Stimulated activated CD4-positive, alpha-beta T cell treated with anti-CD3 and anti-CD28 coated beads, Interleukin-4, amount 100 ng/mL, for 4 hours (primary cell): ENCODE measurements at places on chromosomes 1 and 21.

- no peak for DNase-seq
These were observed 13.1 kb downstream of the ZNF326 start for GRCh38 chr1:90007979-90008404.

- DNase-seq: no peak
These were observed 157.2 kb upstream of the UBE2U start for GRCh38 chr1:64046243-64046642.

DNA sequence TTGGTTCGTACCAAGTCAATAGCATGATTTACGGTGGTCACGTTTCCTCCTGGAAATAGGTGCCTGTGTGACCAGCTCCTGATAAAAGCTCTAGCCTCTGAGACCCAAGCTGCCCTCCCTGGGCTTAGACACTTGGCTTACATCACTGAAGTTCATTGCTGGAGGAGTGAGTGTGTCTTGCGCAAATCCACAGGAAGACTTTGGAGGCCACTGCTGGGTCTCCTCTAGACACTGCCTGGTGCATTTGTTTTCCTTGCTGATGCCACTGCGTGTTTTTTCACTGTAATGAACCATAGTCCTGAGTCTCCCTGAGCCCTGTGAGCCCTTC is 230.6 kb downstream of the DSCAM start:
- DNase-seq: no peak

DNA sequence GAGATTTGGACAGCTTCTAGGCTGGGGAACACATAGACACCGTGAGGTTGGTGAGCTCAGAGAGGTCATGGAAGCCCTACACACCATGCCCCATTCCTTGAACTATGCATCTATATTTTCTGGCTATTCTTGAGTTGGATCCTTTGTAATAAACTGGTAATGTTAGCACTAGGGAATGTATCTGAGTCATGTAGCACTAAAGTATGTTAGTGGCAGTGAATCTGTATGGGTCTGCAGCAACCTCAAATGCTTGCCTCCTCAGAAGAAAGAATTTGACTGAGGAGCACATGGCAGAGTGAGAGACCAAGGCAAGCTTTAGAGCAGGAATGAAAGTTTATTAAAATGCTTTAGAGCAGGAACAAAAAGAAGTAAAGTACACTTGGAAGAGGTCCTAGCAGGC is 43.7 kb upstream of the LRRC7 start:
- DNase-seq: no peak

DNA sequence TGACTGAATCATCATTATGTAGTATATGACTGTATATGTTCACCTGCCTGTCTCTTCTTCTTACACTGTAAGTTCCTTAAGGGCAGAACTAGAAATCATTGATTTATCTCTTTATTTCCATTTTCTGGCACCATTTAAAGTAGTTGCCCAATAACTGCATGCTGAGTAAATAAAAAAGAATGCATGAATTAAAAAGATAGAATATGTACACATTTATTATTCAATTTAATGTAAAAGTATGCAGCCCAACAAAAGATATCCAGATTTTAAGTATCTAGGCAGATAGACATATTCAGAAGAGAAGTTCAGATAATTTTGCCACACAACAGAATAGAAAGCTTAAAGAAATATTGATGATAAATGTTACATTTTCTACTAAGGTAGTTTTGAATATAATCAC is 1244.6 kb upstream of the ADGRL4 start:
- no peak for DNase-seq

GRCh38 chr1:113493533-113493932 is 103.2 kb downstream of the MAGI3 start:
- DNase-seq: no peak

GRCh38 chr21:44523567-44524413 is 16.2 kb downstream of the KRTAP10-1 start:
- no peak for DNase-seq

DNA sequence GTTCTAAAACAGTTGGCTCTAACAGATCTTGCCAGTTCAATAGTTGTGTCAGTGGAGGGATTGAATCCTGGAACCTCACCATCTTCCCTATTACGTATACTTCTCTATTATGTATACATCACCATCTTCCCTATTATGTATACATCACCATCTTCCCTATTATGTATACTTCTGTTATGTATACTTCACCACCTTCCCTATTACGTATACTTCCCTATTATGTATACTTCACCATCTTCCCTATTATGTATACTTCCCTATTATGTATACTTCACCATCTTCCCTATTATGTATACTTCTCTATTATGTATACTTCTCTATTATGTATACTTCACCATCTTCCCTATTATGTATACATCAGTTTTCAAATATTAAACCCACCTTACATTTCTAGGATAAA is 34.4 kb upstream of the HP1BP3 start:
- no peak for DNase-seq

DNA sequence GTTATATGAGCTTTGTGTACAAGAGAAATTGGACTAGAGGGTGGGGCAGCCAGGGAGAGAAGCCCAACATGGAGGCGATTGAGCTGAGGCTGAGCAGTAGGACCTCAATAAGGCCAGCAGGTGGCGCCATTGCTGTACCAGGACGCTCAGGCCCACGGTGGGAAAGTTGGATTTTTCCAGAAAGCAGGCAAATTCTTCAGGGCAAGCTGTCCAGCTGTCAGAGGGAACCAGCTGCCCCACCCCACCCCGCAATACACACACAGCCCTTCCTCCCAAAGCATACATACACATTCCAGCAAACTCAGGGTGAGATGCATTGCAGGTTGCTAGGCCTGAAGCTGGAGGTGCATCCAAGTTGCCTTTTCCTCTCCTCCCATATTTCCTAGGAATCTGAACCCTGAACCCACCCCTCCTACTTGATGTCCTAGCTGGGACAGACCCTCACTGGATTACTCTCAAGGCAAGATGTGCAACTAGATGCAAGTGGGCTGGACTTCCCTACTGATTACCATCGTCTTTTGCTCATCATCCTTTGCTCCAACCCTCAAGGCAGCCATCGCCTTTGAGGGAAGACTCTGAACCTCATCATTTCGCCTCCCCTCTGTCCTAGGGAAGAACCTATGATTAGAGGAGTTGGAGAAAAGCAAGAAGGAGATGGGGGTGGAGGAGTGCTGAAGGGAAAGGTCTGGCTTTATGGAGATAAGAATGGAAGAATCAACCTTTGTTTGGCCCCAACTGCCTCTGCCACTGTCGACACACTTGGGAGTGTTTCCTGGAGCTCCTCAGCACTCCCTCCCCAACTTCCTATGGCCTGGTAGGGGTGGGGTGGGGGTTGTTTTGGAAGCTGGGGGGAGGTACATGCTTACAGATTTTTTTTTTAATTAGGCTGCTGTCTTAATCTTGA is 25.5 kb downstream of the CD34 start:
- DNase-seq: peak; percentile 60

DNA sequence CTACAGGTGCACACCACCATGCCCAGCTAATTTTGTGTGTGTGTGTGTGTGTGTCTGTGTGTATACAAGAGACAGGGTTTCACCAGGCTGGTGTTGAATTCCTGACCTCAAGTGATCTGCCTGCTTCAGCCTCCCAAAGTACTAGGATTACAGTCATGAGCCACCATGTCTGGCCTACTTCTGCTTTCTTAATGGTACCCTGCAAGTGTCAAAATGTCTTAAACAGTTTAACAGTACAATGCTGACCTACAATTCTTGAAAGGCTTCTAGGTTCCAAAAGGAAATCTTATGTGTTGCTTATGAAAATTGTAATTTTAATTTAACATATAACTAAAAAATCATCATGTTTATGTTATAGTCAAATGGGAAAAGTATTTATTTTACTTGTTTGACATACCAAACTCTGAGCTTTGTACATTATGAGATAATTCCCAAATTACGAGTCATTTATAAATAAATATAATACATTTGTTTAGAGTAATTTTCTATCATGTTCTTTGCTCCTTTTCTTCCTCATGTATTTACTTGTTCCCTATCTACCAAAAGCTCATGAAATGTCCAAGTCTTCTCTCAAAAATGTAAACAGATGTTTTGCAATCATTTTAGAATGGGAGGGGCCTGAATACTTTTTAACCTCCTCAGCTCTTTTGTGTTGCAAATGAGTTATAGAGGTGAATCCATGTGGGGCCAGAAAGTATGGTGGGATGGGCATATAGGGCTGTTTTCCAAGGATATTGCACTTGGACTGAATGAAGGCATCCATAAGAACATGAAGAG is 8.4 kb upstream of the VCAM1 start:
- no peak for DNase-seq

GRCh38 chr1:10353282-10353681 is 45.6 kb upstream of the PGD start:
- no peak for DNase-seq

DNA sequence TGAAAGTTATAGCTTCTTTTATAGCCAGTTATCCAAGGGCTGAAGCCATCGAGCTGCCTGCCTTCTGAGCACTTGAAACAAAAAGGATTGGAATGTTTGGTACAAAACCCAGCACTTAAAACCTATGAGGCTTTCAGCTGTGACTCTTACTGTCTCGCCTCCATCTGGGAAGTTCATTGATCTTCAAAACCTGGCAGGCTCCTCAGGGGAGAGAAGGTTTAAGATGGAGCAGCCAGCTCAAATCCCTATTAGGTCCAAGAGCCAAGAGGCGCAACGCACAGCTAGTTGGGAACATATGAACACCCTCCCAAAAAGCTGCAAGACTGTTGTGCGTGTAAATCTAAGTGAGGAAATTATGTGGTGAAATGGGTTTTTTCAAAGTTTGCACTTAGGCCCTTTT is 33.4 kb downstream of the BACE2 start:
- no peak for DNase-seq

- no peak for DNase-seq
These were observed 99.2 kb upstream of the CASZ1 start for GRCh38 chr1:10895621-10896020.

GRCh38 chr1:93703643-93704042 is 22.0 kb upstream of the BCAR3 start:
- DNase-seq: no peak

GRCh38 chr1:52706136-52706670 is 8.1 kb upstream of the COA7 start:
- no peak for DNase-seq

GRCh38 chr1:106746448-106747085 is 309.9 kb upstream of the PRMT6 start:
- no peak for DNase-seq

DNA sequence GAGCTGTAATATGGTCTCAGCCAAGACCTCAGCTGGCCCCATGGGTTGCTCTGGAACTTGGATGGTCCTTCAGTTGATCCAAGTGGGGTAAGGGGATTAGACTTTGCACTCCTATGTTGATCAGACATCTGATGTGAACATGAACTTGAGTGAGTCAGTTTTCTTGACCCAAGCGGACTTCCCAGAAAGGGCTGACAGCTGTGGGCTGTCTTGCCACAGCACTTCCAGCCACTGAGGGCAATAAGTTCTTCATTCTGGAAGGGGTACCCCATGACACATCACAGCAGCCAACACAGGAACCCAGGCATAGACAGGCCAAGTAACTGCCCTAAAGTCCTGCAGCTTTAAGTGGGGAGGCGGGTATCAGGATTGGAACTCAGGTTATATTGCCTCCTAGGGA is 93.9 kb upstream of the USP24 start:
- no peak for DNase-seq

- DNase-seq: no peak
These were observed 5.5 kb upstream of the TNFRSF1B start for GRCh38 chr1:12161324-12161661.

DNA sequence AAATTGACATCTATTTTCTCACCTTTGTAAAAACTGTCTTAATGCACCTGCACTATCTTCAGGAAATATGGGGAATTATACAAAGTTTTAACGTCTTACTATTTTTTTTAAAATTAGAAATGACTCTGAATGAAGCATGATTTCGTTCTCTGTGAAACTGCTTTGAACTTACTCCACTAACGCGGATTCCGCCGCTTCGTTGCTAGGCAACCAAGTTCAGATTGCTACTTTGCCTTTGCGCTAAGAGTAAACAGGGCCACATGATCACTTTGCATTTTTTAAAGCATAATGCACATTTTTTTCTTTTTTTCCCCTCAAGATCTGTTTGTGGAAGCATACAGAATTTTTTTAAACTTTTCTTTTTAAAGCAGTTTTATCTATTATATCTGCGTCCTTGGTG is 690.5 kb downstream of the BRINP3 start:
- no peak for DNase-seq

DNA sequence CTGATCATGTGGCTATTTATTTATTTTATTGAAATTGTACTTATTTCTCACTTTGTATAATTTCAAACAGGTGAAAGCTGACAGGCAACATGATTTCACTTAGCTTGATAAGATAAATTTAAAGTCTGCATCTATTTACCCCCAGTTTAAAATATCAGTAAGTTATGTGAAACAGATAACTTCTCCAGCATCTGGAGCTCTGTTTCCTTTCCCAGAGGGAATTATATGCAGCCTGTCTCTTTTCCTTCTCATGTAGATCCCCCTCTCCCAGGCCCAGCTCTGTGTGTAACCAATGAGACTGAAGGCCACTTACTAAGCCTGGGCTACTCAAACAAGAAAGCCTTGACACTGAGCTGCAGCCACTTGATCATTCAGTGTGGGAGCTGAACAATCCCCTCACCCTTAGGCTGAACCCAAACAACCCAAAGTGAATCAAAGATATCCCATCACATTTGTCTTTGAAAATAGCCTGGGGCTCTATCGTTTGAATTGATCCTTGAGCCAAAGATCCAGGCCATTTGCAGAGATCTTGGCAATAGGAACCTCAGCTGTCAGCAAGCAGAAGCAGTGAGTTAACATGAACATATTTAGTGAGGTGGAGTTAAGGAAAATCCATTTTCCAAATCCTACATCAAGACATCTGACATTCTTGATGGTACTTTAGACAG is 383.9 kb downstream of the TGFB2 start:
- no peak for DNase-seq

DNA sequence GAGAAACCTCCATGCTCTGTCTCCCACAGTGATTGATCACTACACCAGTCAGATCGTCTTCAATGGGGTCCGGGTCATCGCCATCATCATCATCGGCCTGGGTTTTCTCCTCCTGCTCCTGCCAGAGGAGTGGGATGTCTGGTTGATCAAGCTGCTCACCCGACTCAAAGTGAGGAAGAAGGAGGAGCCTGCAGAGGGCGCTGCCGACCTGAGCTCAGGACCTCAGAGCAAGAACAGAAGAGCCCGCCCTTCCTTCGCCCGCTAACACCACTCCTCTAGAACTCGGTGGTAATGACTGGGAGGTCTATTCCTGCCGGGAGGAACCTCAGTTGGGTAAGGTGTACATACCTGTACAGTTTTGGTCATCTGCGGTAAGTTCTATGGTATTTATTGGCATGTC is 50.3 kb upstream of the COA6 start:
- DNase-seq: peak; percentile 48

GRCh38 chr1:218835609-218836008 is 338.1 kb upstream of the LYPLAL1 start:
- no peak for DNase-seq
